Chondrocyte (in vitro differentiated cells): ENCODE measurements at places on chromosomes 16 and 17. TPM values are rescaled to one million over a fixed set of nuclear protein-coding genes. Genes with fewer than 3 reads are reported as not detected.

DNA sequence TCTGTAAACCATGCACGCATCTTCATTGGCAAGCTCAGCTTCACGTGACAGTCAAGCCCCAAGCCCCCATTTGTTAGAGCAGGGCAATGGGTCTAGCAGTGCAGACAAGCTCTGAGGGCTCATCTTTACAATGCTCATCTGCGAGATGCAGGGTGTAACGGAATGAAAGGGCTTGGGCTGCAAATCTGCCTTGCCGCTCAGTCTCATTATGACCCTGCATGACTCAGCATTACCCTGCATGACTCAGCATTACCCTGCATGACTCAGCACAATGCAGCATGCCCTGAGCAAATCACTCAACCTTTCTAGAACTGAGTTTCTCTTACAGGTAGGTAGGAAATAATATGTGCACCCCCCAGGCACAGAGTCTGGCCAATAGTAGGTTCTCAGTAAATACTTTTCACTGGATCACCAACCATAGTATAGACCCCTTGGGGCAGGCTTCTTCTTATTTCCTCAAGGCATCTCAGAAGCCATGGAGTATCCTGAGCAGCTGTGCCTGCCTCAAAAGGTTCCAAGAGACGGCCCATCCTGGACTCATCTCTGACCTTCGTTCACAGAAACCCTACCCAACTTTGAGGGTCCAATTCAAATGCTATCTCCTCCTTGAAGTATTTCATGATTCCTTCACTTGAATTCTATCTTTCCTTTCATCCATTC lies 391.3 kb upstream of the CDH5 start:
- H3K4me1 ChIP-seq = no peaks in the 10 kb centered on the region
- H3K27me3 ChIP-seq = no peaks in the 10 kb centered on the region
- no peak overlapping the region for H3K27ac ChIP-seq
- DNase-seq = no peak

GRCh38 chr16:57626420-57627170 lies 1.8 kb upstream of the ADGRG1 start:
- peaks cover 88% of the 10 kb centered on the region for H3K4me1 ChIP-seq
- no peaks in the 10 kb centered on the region for H3K36me3 ChIP-seq
- H3K27me3 ChIP-seq = no peaks in the 10 kb centered on the region

GRCh38 chr17:50946891-50947781 lies 81.0 kb upstream of the TOB1 start:
- peak; percentile 59 for DNase-seq
- H3K4me3 ChIP-seq = no peak overlapping the region
- peaks cover 44% of the 10 kb centered on the region for H3K4me1 ChIP-seq
- no peaks in the 10 kb centered on the region for H3K27me3 ChIP-seq
- no peak overlapping the region for H3K27ac ChIP-seq
- no peaks in the 10 kb centered on the region for H3K36me3 ChIP-seq

DNA sequence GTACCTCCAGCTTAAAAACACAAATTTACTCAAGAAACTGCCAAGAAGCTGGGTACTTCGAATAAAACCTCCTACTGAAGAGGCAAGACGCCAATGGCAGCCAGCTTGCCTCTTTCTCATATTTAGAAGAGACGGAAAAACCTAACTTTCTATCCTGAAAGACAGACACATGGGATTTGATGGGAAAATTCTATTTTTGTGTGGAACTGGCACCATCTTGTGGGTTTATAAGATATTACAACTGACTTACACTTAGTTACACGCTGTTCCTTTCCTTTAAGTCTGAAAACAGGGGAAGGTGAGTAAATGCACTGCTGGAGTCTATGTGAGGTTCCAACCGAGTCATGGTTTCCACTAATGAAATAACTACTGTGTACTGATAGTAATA lies 10.3 kb downstream of the ZNF18 start:
- no peak for DNase-seq
- no peaks in the 10 kb centered on the region for H3K27me3 ChIP-seq
- H3K36me3 ChIP-seq = peaks cover 43% of the 10 kb centered on the region
- H3K4me1 ChIP-seq = peaks cover 7% of the 10 kb centered on the region
- H3K27ac ChIP-seq = no peak overlapping the region
- no peak overlapping the region for H3K4me3 ChIP-seq

GRCh38 chr16:88527186-88527936 lies 42.8 kb upstream of the ZC3H18 start:
- no peak for DNase-seq
- no peak overlapping the region for H3K4me3 ChIP-seq
- no peaks in the 10 kb centered on the region for H3K27me3 ChIP-seq
- peaks cover 1% of the 10 kb centered on the region for H3K36me3 ChIP-seq

GRCh38 chr16:57739756-57740422 lies 4.3 kb downstream of the KATNB1 start:
- no peaks in the 10 kb centered on the region for H3K27me3 ChIP-seq
- DNase-seq = no peak
- peaks cover 2% of the 10 kb centered on the region for H3K36me3 ChIP-seq
- H3K27ac ChIP-seq = no peak overlapping the region
- no peak overlapping the region for H3K4me3 ChIP-seq

- peak overlapping the region; percentile 18 for H3K4me3 ChIP-seq
- no peaks in the 10 kb centered on the region for H3K27me3 ChIP-seq
- H3K4me1 ChIP-seq = peaks cover 31% of the 10 kb centered on the region
- H3K36me3 ChIP-seq = no peaks in the 10 kb centered on the region
Observed at GRCh38 chr16:11350921-11351335, 5.7 kb downstream of the RMI2 start.

- H3K4me1 ChIP-seq = peaks cover 55% of the 10 kb centered on the region
- peak; percentile 47 for DNase-seq
- no peaks in the 10 kb centered on the region for H3K27me3 ChIP-seq
Observed at GRCh38 chr16:11140098-11140375, 116.0 kb downstream of the SOCS1 start.

GRCh38 chr16:24477492-24477891 lies 61.9 kb upstream of the RBBP6 start:
- no peak overlapping the region for H3K27ac ChIP-seq
- no peak overlapping the region for H3K4me3 ChIP-seq
- H3K27me3 ChIP-seq = peaks cover 4% of the 10 kb centered on the region
- DNase-seq = no peak
- no peaks in the 10 kb centered on the region for H3K36me3 ChIP-seq

DNA sequence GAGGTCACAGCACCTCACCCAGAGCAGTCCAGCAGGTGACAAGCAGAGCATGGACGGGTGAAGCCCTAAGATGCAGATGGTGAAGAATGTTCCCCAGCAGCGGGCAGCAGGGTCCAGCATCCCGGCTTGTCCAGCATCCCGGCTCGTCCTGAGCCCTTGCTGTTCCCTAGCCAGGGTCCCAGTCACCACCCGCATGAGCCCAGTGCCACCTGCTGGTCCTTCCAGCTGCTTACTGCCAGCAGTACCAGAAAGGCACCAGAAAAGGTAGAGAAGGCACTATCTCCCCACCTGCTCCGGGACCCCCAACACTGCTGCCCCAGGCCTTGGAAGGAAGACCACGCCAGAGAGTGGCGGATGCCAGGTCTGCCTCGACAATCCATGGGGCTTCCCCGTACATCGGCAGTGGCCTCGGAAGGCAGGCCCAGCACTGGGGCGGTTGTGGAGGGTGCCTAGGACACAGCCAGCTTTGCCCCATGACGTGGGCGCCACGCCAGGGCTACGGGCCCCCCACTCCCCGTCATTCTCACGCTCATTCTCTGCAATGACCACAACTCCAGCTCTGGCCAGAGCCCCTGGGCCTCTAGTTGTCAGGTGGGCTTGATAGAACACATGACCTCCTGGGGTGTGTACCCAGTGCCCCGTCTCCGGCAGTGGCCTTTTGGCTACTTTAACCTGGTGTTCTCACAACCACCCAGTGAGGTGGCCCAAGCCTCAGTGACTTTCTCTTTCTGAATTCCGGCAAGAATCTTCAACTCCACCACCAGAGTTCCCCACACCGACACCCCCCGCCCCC lies 1.4 kb downstream of the CENPX start:
- no peaks in the 10 kb centered on the region for H3K36me3 ChIP-seq
- no peaks in the 10 kb centered on the region for H3K27me3 ChIP-seq
- H3K4me3 ChIP-seq = peak overlapping the region; percentile 78
- peak overlapping the region; percentile 17 for H3K27ac ChIP-seq
- no peak for DNase-seq
- peaks cover 18% of the 10 kb centered on the region for H3K4me1 ChIP-seq

Gene CIBAR2
- not detected in 3 replicates for total RNA-seq

Gene OTOA
- total RNA-seq = 0.10 TPM in 1 of 3 replicates, not detected in the others

Gene KRT14
- 0.23 to 0.94 TPM (median 0.32 TPM) in 3 replicates for total RNA-seq

Gene SPN
- total RNA-seq = not detected in 3 replicates

Gene CD300LG
- total RNA-seq = 0.15 TPM in 1 of 3 replicates, not detected in the others

Gene RGS11
- total RNA-seq = 20.3 to 23.2 TPM (median 21.0 TPM) in 3 replicates

Gene RHBDF1
- total RNA-seq = 52.4 to 55.5 TPM (median 52.7 TPM) in 3 replicates

Gene GINS3
- total RNA-seq = 1.9 to 3.3 TPM (median 2.1 TPM) in 3 replicates
